ENCODE measurements at places on chromosomes 16 and 17.

DNA sequence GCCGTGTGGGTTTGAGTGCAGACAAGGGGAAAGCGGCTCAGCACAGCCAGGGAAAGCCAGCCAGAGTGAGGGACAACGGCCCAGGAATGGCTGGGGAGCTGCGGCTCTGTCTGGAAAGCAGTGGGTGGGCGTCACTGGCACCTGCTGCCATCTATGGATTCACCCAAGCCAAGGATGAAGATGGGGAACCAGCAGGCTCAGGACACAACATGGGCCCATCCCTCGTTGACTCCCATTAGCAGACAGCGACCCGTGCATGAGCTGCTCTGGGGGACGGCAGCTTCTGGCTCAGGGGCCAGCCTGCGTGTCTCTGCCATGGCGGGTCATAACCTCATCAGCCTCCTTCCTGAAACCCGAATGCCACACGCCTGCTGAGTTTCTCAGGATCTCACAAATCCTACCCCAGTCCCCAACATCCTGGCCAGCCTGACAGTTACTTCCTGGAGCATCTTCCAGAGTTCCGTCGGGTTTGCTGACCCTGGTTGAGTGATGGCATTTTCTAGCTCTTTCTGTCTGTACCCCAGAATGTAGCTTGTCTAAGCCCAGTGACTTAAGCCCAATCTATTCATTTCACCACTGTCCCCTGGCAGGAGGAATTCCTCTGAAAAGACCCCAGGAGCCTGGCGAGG is 50.7 kb downstream of the SLC7A5 start:
- no peak for DNase-seq

- DNase-seq: no peak
Measured at GRCh38 chr17:66466840-66467367, 164.5 kb downstream of the PRKCA start.

DNA sequence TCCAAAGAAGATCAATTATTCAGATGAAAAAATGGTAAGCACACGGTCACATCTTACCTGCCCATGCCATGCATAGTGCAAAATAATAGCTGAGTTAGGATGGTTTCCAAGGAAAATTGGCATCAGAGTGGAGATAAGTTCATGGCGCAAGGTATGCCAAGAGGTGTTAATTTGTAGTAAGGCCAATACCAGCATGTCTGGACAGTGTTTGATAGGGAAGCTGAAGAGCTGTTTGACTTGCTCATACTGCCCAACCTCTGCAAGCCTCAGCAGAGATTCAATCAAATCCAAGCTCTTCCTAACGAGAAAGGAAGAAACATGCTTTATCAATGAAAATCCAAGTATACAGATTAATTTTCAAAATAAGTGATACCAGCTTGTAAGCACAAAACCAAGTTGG is 51.0 kb downstream of the CNOT1 start:
- DNase-seq: no peak

DNA sequence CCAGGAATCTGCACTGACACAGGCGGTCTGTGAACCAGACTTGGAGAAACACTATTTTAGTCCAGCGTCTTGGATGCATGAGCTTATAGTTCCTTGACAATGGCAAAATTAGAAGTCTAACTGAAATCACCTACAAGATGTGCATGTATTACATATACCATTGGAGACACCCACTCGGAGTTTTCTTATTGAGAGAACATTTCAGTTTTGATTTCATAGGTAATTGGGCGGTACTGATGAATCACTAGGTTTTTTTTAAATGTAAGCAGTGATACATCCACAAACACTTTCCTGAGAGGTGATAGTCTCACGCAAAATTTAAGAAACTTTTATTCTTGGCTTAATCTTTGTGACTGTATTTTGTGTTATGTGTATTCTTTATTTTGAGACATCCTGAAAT is 69.8 kb downstream of the PRKCA start:
- no peak for DNase-seq

GRCh38 chr17:56322991-56323390 is 169.7 kb downstream of the ANKFN1 start:
- no peak for DNase-seq

DNA sequence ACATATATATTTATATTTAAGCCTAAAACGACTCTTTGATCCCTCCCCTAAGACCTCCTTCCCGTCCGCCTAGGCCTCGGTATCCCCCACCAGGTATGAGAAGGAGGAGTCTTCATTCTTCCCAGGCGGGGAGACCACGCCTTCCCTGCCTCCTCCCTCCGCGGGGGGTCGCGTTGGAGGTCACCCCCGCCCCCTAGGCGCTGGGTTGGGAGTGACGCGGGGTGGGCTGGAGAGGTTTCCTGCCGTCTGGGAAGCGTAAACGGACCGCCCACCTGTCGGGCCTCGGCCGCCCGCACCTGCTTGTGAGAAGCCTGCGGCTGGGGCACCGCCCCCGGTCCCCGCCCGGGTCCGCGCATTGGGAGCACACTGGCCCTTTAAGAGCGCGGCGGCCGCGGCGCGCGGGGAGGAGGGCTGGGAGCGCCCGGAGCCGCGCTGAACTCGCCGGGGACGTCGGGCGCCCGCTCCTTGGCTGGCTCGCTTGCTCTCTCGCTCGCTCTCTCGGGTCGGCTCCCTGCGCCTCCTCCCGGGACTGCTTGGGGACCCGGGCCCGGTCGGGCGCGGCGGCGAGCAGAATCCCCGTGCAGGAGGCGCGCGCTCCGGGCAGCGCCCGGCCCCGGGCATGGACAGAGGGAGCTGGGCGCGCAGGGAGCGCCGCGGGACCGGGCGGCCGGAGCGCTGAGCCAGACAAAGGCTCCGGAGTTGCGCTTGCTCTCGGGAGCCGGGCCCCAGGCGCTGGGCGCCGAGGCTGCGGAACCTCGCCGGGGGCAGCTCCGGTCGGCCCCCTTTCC is at the start of gene MMP15:
MMP15 (plus strand) TSS at position 404 of the 788 bp plus-strand sequence. CDS start 597 bp downstream, outside the sequence.
- peak; percentile 73 for DNase-seq

DNA sequence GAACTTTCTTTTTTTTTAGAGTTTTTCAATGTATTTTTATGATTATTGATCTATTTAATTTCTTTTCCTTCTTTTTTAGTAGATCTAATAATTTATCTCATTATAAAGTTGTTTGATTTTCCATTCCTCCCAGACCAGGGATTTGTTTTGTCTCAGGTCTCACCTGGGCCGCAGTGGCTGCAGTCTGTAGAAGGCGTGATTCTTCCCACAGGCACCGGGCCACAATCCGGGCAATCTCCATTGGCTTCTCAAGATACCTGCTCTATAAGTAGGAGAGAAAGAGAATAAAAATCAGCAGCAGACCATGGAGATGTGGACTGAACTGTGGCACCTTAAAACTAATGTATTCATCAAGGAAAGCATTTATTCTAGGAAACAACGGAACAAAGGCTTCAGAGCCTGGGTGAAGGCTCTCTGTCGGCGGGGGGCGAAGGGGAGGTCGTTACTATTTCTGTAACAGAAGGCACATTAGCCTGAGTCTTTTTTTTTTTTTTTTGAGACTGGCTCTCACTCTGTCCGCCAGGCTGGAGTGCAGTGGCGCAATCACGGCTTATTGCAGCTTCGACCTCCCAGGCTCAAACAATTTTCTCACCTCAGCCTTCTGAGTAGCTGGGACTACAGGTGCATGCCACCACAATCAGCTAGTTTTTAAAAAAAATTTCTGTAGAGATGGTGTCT is 42.7 kb downstream of the STAT3 start:
- no peak for DNase-seq

DNA sequence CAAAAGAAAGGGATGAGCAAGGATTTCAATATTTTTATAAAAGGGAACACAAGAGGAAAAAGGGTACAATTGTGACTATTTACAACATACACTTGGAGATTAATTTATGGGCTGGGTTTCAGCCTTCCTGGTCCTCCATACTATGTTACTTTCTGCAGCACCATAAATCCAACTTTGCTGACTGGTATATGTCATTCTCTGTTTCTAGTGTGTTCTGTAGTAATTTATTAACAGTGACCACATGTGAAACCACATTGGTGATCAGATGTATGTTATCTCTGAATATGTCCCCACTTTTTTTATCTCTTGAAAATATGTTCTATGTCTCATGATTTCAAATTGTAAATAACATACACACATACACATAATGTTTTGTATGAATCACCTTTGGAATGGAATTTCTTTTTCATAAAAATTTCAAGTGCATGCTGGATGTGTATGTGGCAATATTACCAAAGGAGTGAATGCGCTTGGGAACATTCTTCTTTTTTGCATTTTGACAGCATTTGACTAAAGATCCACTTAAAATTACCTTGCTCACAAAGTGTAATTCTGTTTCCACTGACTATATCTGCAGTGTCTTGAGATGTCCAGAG is 2.9 kb upstream of the LYRM9 start:
- DNase-seq: no peak

DNA sequence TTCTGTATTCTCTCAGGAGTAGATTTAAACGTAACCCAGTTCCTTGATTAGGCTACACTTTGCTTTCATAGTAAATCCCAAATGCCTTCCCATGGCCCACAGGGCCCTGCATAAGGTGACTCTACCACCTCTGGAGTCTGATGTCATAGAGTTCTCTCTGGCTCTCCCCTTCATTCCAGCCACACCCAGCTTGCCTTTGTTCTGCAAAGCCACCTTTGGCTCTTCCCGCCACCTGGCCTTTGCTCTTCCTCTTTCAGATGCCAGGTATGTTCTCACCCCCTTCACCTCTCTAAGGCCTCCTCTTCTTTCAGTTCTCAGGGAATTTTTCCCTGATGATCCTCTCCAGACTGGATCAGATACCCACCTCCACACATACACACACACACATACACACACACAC is 141.3 kb upstream of the HSBP1 start:
- no peak for DNase-seq

DNA sequence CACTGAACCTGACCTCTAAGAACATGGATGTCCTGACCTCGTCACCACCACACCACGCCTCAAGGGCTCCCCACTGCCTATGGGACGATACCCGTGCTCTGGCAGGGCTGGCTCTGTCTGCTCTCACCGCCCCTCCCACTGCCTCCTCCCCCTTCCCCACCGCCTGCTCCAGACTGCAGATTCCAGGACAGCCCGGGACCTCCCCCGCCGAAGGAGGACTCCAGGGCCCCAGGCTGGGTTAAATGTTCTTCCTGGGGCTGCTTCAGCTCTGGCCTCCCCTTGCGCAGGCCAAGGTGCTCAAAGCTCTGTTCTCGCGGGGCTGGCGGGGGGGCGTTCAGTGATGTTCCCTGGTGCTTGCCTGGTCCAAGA is 3.1 kb downstream of the NPW start:
- no peak for DNase-seq

- no peak for DNase-seq
Measured at GRCh38 chr16:81405702-81406113, 38.9 kb upstream of the CMIP start.

GRCh38 chr16:54577651-54578128 is 291.1 kb upstream of the IRX3 start:
- no peak for DNase-seq

- no peak for DNase-seq
Measured at GRCh38 chr16:34050787-34051320, 591.4 kb downstream of the TP53TG3F start.
